ENCODE measurements at places on chromosomes 16 and 17.

DNA sequence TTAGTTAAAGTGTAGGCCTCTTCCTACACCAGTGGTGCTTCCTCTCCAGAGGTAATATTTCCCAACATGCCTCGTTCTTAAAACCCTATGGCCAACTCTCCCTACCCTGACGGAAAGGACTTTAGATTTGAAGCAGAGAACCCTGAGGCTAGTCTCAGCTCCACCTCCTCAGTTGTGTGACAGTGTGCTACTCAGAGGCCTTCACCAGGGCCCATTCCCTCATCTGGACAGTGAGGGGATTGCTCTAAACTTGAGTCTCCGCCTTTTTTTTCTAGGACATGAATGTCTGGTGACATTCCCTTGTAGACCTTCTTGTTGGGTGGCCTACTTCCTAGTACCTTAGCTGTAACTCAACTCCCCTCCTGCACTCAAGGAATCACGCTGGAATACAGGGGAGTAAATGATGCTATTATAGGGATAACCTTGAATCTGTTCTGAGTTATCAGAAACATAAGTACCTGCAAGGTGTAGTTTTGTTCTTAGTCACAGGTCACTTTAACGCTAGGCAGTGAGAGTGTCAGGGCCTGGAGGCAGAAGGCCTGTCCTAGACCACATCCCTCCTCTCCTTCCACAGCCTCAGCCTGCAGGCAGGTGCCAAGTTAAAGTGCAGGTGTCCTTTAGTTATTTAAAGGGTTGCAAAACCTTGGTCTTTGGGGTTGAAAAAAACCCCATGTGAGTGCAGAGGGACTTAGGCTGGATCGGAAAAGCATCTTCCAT is 26.9 kb downstream of the LDHD start:
- no peak for DNase-seq

DNA sequence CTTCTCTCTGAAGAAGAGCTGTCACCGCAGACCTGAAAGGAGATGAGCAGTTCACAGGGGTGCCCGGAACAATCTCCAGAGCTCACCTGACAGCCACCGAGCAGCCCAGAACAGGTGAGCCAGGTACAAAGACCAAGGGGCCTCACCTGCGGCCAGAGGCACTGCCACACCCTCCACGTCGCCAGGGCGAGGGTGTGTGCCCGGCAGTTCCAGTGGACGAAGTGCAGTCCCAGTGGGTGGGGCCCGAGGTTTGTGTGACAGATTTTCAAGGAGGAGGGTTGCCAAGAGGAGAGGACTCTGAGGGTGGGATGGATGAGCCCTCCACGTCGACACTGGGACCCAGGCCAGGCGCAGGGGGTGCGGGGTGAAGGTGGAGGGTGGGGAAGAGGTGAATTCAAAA is 61.7 kb downstream of the SMPD3 start:
- no peak for DNase-seq

DNA sequence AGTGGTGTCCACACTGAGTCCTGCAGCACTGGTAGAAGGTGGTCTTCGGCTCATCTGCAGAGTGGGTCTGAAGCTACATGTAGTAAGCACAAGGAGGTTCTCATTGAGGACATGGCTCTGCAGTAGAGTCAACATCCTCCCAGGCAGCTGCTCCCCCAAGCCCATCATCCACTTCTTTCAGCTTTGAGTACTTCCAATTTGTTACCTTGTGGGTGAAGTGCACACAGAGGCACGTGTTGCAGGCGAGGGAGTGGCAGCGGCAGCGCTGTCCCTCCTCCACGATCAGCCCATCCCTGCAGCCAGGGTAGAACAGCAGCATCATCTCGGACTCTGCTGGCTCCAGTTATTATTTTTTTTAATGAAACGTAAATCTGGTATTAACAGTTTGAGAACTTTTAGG is 1.8 kb upstream of the SSTR2 start:
- DNase-seq, result no peak

DNA sequence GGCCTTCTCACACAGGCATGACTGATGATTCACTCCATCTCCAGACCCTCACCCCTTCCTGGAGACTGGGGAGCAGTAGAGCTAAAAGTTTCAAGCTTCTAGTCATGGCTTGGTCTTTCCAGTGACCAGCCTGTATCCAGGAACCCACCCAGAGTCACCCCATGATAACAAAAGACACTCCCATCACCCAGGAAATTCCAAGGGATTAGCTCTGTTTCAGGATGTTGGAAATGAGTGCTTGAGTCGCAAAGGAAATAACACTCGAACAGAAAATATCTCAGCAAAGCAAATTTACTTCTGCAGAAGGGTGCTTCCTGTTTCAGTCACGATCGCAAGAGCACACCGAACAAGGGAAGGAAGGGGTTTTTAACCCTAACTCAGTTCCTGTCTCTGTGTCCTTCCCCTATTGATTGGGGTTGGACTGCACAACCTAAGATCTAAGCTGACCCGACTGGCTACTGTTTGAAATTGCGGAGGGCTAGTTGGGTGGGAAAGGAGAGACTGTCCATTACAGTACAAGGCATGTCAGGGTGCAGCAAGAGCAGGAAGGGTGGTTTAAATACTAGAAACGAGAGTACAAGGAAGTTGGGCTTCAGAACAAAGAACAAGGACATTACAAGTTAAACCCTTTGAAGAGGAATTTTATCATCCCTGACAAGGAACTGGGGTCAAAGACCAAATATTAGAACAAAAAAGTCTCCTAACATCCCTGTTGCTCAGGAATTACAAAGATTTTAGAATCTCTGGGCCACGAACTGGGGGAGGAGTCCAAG is 224.4 kb upstream of the CACNG5 start:
- DNase-seq, result no peak
